ENCODE measurements at places on chromosomes 11 and 22.
A peak's percentile ranks its signal among the peaks of the same experiment; 100 is the strongest.

DNA sequence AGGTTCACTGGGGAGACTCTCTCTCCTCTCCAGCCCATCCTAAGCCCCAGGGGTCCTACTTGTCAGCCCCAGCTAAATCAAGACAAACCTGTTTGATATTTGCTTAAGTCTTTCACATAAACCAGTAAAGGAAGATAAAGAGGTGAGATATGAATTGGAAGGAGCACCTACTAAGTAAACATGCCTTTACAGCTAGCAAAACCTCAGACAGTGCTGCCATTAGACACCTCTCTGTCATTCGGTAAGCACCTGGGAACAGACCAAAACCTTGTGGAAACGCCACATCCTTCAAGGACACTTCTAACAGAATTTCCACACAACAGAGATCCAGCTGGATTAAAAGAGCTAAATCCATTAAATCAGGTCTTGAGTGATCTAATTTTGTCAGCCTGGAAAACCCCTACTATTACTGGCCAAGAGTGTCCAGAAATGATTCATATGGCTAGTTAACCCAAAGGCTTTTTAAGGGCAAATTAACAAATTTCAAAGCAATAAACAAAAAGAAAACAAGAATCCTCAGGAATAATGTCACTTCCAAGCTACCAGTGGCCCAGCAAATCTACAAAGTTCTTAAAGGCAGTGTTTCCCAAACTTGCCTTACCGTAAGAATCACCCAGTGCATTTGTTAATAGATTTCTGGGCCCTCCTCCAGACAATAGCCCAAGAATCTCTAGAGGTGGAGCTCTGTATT is 2.4 kb downstream of the VPS37C start:
- no peak for DNase-seq

GRCh38 chr11:112381578-112381977 is 120.9 kb upstream of the PLET1 start:
- no peak for DNase-seq

- DNase-seq = no peak
Observed at GRCh38 chr11:125091877-125092664, 19.4 kb downstream of the TMEM218 start.

DNA sequence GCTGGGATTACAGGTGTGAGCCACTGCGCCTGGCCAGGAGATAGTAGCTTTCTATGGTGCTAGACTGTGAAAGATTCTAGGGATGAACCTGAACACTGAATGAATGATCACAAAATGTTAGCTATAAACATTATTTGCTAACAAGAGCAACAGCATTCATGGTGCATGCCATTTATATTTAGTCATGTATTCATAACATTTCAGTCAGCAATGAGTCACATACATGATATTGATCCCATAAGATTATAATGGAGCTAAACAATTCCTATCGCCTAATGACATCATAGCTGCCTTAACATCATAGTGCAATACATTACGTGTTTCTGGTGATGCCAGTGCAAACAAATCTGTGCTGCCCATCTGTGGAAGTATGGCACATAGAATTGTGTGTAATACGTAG is 164.1 kb downstream of the ARHGAP42 start:
- DNase-seq = no peak

GRCh38 chr11:11157185-11157584 is 195.9 kb downstream of the CSNK2A3 start:
- DNase-seq = peak; percentile 54

GRCh38 chr11:116731821-116732220 is 41.0 kb downstream of the BUD13 start:
- DNase-seq = no peak

- DNase-seq = no peak
Observed at GRCh38 chr11:115965767-115966504, 461.7 kb upstream of the CADM1 start.

DNA sequence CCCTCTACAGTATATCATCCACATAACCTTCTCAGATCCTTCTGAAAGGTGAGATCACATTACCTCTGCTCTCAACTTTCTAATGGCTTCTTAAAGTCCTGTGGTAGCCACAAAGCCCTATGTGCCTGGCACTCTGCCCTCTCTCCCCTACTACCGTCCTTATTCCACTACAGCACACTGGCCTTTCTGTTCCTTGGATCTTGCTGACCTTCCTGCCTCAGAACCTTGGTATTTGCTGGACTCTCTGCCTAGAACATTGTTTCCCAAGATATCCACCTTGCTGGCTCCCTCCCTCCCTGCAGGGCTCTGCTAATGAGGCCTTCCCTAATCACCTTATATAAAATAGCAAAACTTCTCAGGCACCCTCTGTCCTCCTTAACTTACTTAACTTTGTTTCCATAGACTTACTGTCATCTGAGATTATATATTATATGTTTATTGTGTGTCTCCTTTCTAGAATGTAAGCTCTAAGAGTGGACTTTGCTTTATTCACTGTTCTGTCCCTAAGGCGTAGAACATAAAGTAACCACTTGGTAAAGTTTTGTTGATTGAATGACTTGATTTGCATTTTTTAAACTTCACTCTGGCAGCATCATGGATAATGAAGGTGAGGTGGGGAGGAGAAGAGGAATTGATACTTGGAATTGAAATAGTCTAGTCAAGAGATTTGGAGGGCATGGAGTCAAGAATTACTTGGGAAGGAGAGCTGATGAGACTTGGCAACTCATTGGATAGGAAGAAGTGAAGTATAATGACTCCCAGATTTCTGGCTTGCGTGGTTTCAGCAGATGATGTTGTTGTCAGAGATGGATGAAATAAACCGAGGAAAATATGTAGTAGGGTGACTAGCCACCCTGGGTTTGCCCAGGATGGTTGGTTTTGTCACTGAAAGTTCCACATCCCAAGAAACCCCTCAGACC is 10.5 kb downstream of the POLD3 start:
- no peak for DNase-seq
